ENCODE measurements at places on chromosomes 16 and 17.

DNA sequence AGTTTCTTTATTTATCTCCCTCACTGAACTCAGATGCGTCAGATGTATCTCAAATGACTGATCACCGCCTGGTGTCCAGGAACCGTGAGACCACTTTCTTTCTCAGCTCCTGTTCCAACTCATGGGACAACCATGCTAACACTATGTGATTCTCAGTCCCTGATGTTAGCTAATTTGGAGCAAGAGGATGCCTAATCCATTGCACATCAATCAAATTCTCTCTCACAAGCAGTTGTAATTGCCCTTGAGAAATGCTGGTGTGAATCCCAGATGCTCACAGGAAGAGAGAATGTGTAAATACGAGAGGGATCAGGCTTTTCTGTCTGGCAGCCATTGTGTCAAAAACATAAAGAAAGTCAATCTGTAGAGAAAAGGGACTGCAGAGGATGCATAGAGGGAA, 134.9 kb downstream of the WSCD1 start:
- no peak for DNase-seq

DNA sequence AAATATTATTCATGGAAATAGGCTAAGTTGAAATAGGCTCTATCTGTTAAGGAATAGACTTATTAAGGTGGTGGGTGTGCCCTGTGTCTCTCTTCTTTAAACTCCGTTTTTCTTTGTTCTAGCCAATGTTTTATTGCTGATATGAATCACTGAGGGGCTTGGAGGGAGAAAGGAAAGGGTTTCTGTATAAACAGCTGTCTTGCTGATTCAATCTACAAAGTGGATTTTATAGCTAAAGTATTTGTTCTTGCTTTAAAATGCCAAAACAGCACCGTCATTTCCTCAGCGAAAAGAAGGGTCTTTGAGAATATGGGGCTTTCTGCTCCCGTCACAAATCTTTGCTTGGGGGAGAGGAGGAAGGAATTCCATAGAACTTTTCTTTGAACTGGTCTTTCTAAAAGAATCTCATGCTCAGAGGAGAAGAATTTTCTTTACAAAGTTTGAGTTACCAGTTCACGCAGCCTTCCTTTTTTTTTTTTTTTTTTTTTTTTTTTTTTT, 39.3 kb downstream of the MSI2 start:
- no peak for DNase-seq

DNA sequence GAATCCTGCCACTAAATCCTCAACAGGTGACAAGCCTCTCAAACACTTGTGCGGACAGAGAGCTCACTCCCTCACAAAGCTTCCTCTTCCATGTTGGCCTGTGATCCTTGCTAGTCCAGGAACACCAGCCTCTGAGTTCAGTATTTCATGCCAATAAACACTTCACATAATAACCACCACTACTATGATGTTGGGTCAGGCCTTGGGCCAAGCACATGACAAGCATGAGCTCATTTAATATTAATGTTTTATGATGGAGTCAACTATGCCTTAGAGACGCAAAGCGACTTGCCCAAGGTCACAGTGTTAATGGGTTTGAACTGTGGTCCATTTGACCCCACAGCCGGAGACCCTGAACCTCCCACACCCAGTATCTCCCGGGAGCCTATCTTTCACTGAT, 129.1 kb downstream of the GAS7 start:
- no peak for DNase-seq

- DNase-seq, result no peak
These were observed 10.6 kb downstream of the FBXO39 start for GRCh38 chr17:6786618-6787017.

GRCh38 chr16:86306811-86307513, 203.4 kb upstream of the FOXF1 start:
- no peak for DNase-seq

GRCh38 chr16:56212144-56212543, 20.9 kb downstream of the GNAO1 start:
- no peak for DNase-seq

- no peak for DNase-seq
These were observed 176.4 kb upstream of the CHMP6 start for GRCh38 chr17:80815151-80815681.

Data from CD4-positive, alpha-beta T cell treated with Interleukin-21 for 1 hour (primary cell).